ENCODE measurements at places on chromosomes 12 and 14.

DNA sequence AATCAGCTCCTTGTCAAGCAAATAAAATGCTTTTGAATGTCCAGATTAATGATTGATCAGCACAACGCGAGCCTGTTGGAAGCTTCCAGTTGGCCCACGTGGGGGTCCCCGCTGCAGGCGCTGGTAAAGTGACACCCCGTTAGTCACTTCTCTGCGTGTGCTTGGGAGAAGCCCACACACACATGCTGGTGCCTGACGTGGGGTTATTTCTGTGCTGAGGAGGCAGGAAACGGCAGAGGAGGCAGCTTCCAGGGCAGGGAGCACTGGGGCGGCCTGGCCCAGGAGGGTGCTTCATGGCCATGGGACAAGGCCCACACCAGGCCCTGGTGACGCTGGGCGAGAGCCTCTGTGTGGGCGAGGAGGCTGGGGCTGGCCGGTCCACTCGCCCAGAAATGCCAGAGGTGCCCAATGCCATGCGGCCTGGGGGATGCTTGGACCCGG lies 101.5 kb downstream of the KIF26A start:
- no peak for DNase-seq

DNA sequence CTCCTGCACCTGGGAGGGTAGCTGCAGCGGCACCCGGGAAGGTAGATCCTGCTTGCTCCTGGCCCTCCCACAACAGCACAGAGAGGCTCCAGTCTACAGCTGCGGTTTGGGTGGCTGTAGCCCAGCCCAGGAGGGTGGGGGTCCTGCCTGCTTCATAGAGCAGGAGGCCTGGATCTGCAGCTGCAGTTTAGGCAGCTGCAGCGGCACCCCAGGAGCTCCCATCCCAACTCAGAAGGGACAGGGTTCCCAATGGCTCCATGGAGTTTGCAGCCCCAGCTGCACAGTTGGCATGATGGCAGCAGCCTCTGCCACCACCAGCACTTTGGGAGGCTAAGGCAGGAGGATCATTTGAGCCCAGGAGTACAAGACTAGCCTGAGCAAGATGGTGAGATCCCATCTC lies 38.5 kb downstream of the TIMELESS start:
- DNase-seq: no peak

DNA sequence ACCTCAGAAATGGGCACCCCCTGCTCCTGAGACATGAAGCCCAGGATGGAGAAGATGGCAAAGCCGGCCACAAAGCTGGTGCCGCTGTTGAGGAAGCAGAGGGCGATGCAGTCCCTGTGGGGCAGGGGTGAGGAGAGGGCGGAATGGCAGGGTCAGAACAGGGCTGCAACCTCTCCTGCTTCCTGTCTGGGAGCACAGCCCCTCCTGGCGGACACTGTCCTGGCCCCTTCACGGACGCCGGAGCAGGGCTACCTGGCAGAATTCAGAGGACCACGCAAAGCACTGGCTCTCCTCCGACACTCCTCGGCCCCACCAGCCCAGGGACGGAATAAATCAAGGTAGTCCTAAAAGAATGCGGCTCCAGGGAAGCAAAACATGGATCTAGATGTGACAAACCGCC lies 12.4 kb upstream of the SLC6A12 start:
- no peak for DNase-seq

DNA sequence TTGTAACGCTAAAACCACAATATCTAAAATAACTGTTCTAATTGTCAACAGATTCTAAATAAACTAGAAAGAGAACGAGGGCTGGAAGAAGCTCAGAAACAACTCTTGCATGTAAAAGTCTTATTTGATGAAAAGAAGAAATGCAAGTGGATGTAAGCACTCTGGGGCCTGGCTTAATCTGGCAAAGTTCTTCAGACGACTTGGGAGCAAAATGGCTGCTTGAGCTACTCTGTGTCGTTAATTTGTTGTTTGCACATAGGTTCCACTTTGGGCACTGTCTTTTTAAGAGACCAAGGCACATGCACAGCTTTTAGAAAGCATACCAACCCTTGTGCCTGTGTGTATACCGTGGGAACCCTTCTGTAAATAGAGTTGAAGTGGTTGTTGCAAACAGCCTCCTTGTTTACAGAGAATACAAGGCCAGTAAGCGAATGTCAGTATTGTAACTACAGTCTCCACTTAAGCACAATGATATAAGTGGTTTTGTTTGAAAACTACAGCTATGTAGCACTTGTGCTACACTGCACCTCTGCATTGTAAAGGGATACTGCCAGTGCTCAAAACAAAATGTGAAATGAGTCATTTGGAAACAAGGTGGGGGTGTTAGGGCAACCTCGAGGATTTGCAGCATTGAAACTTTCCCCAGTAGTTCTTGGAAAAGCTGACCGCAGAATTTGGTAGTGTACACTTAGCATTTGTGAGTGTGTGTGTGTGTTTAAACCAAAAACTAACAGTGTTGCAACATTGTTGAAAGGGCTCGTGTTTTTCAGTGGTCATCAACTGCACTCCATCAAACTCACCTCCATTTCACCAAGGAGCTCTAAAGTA lies 154.3 kb downstream of the CEP83 start:
- DNase-seq: no peak

GRCh38 chr12:115230606-115231005 lies 546.6 kb upstream of the TBX3 start:
- DNase-seq: no peak

GRCh38 chr12:70443062-70443673 lies 77.1 kb downstream of the KCNMB4 start:
- DNase-seq: no peak

DNA sequence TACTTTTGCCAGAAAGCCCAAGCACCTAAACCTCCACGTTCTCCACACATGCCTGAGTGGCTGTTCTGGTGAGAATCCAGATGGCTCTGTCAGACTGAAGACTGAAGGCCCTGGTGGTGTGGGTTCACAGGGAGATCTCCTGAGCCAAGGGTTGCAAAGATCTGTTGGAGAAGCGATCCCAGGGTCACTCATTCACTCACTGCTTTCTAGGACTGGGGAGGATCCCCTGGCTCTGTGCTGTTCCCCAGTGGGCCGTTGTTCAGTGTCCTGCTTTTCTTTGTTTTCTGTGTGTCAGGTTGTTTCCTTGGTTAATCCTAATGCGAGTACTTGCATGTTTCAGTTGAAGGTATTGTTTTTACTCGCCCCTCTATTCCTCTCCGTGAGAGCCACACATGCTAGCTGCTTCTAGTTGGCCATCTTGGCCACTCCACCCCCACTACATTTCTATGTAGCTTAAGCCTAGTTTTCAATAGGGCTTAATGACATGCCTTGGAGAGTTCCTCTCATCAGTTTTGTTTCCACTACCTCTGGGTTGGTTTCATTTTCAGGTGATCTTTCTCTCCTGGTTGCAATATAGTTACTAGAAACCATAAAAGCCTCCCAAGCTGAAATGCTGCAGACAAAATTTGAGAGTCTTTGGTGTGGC lies 144.5 kb upstream of the SLC38A2 start:
- DNase-seq: no peak

GRCh38 chr12:85572956-85573355 lies 263.3 kb downstream of the RASSF9 start:
- DNase-seq: no peak

DNA sequence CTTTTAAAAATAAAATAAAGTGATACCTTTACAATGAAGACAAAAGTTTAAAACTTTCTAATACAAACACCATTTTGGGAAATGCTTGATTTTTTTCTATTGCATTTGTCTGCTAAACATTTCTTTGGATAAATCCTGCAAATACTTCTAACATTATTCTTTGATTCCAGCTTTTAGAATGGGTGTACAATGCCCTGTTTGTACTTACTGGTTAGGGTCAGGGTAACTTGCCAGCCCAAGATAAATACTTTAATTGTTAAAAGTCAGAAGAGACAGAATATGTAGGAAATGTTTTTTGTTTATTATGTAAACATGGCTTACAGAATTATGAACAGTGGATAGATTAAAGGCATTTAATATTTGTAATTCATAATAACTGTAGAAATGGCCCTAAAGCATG lies 60.5 kb downstream of the WASHC4 start:
- DNase-seq: no peak

- no peak for DNase-seq
Observed at GRCh38 chr12:121750507-121750955, 38.0 kb downstream of the TMEM120B start.

GRCh38 chr12:118840399-118840798 lies 140.9 kb upstream of the SRRM4 start:
- no peak for DNase-seq

DNA sequence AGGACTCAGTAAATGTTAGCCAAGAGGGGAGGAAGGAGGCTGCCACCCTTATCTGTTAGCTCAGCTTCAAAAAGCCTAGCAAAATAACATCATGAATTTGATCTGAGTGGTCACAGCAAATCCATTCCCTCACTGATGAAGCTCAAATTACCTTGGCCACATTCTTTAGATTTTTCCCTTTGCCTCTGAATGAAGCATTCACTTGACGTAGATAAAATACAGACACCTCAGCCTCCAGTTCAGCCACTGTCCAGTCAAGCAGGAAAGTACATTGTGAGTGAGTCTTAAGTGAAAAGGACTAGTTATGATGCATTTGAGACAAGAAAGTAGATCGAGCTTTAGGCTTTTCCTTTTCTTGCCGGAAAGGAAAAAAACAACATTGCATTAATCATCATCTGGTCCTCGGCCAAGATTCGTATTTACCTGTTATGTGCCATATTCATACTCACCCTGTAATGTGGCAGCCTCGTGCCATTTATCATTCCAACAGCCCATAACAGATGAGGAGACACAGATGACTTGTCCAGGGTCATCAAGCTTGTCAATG lies 146.5 kb downstream of the ETV6 start:
- no peak for DNase-seq

DNA sequence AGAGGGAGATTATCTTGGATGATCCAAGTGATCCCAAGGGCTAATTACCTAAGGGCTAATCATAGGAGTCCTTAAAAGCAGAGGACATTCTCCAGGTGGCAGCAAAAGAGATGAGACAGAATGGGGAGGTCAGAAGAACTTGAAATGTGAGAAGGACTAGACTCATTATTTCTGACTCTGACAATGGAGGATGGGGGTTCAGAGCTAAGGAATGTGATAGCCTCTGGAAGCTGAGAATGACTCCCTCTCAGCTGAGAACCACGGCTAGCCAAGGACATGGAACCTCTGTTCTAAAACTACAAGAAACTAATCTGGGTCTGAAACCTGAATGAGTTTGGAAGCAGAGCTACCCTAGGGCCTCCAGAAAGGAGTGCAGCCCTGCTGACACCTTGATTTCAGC lies 35.6 kb upstream of the ANKS1B start:
- no peak for DNase-seq

DNA sequence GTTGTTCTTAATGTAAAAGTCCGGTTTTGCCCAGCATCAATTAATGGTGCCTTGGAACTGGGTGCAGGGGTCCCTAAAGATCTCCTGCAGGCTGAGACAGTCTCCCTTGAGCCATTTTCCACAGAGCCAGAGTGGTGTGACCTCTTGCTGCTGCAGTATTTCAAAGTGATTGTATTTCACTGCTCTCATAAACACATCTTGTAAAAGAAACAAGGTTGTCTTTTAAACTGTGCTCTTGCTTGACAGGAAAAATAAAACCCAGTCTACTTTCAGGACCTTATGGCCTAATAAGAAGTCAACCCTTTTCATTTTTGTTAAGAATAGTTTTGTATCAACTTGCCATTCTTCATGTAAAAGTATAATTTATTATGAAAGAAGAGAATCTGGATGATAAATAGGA lies 44.7 kb downstream of the TMEM117 start:
- no peak for DNase-seq

DNA sequence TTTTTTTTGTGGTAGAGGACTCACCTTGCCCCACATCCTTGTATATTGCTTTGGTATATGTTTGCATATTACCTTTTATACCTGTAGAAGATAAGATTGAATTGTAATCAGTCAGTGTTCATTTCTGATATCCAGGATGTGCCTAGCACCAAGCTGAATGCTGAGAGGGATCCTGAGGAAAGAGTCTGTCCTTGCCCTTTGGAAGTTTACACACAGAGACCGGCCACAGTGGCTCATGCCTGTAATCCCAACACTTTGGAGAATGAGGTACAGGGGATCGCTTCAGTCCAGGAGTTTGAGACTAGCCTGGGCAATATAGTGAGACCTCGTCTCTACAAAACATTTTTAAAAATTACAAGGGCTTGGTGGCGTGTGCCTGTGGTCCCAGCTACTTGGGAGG lies 8.4 kb downstream of the ACVR1B start:
- DNase-seq: no peak

DNA sequence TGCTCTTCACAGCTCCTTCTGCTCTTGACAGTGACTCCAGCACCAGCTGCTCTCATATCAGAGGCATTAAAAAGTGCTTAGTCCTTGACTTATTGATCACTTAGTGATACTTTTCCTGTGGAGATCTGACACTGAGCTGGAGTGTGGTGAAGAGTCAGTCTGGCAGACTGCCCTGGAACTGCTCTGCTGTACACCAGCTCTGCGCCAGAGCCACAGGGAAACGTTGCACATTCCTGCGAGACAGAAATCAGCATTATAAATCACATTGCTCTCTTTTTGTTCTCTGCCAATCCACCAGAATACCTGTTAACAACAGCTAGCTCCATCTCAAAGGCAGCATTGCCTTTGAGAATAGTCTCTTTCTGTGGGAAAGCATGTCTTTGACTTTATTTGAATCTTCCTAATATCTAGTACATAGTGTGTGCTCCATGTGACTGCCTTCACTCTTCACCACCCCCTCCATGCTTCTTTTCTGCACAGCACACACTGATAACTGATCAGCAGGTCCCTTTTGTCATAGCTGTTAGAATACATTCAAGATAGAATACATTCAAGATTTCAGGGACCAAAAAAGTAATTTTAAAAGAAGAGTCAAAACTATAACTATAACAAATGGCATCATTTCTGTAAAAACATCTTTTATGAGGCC lies 48.2 kb upstream of the VSX2 start:
- DNase-seq: no peak

- peak; percentile 21 for DNase-seq
Observed at GRCh38 chr12:19739195-19739776, 300.0 kb downstream of the AEBP2 start.

DNA sequence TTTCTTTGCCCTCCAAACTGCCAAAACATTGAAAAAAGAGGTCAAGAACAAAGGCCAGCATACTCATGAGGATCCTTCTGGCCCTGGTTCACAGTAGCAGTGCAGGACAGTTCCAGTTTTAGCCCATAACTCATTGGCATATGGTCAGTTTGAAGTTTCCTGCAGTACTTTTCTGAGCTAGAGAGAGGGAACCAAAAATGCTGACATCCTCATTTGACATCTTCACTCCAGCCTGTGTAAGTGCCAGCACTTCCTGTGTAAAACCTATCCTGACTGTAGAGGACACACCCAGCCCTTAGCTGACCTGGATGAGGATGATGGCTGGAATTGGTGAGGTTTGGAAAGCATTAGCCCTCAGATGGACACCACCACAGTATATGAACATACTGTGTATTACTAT lies 84.1 kb downstream of the FGD4 start:
- DNase-seq: no peak

GRCh38 chr14:55180434-55180833 lies 11.0 kb downstream of the DLGAP5 start:
- DNase-seq: no peak

GRCh38 chr14:22456421-22456820 lies 132.6 kb downstream of the DAD1 start:
- DNase-seq: no peak

GRCh38 chr14:51676549-51676948 lies 24.8 kb downstream of the FRMD6 start:
- DNase-seq: no peak

All from 8988T (cell line).